ENCODE measurements at places on chromosomes 4 and X. TPM values are rescaled to one million over a fixed set of nuclear protein-coding genes. Genes with fewer than 3 reads are reported as not detected.

SUPT20HL2 gene
- not detected for polyA plus RNA-seq

MCF2 gene
- polyA plus RNA-seq: 0.30 TPM

NEXMIF gene
- polyA plus RNA-seq: 0.18 TPM

FGD1 gene
- 10.4 TPM for polyA plus RNA-seq

GPR173 gene
- 11.3 TPM for polyA plus RNA-seq

ANXA3 gene
- 6.6 TPM for polyA plus RNA-seq

FAM53A gene
- 1.9 TPM for polyA plus RNA-seq

VCX3B gene
- not detected for polyA plus RNA-seq

FGF2 gene
- polyA plus RNA-seq: 23.4 TPM

SUPT20HL1 gene
- not detected for polyA plus RNA-seq

MGARP gene
- 4.5 TPM for polyA plus RNA-seq

NLGN4X gene
- polyA plus RNA-seq: 124 TPM

SPANXN4 gene
- not detected for polyA plus RNA-seq

RAB40A gene
- 0.28 TPM for polyA plus RNA-seq

CPLX1 gene
- 1.3 TPM for polyA plus RNA-seq

SSX2 gene
- not detected for polyA plus RNA-seq

HS3ST1 gene
- polyA plus RNA-seq: 0.50 TPM

LRRC66 gene
- polyA plus RNA-seq: 0.05 TPM

SLC6A8 gene
- 132 TPM for polyA plus RNA-seq

EDA2R gene
- 7.0 TPM for polyA plus RNA-seq

TMEM271 gene
- polyA plus RNA-seq: 0.14 TPM

NFXL1 gene
- polyA plus RNA-seq: 10.0 TPM

PGAM4 gene
- polyA plus RNA-seq: 0.54 TPM

CWH43 gene
- not detected for polyA plus RNA-seq

CXorf58 gene
- 0.05 TPM for polyA plus RNA-seq

Data from H1 (cell line).